ENCODE measurements at places on chromosomes 5 and 9. TPM values are rescaled to one million over a fixed set of nuclear protein-coding genes. Genes with fewer than 3 reads are reported as not detected.

Gene ELL2
- total RNA-seq, result 19.4 TPM

Gene SHC3
- 0.32 TPM for total RNA-seq

Gene CD74
- 0.09 TPM for total RNA-seq

Gene TMEM174
- total RNA-seq, result not detected

Gene SLC23A1
- total RNA-seq, result 1.5 TPM

Gene CDC20B
- total RNA-seq, result 0.07 TPM

Gene GNG10
- total RNA-seq, result 65.1 TPM

Gene FRRS1L
- 0.18 TPM for total RNA-seq

Gene TMEM203
- total RNA-seq, result 46.9 TPM

Gene PCDHA4
- 1.5 TPM for total RNA-seq

Gene WDR31
- 0.95 TPM for total RNA-seq

Gene CNOT8
- total RNA-seq, result 41.5 TPM

Gene RNF180
- 0.45 TPM for total RNA-seq

All from A549 treated with CORT108297 at 1 μM for 4 hours (cell line).